Progenitor cell of endocrine pancreas (in vitro differentiated cells): ENCODE measurements at places on chromosomes 3 and 15. TPM values are rescaled to one million over a fixed set of nuclear protein-coding genes. Genes with fewer than 3 reads are reported as not detected.

NME9 gene
- 2.3 and 2.4 TPM in 2 replicates for total RNA-seq

CCDC39 gene
- total RNA-seq = 0.22 and 0.29 TPM in 2 replicates

CKMT1B gene
- total RNA-seq = 1.8 and 3.3 TPM in 2 replicates

TMEM207 gene
- 0.27 TPM in 1 of 2 replicates, not detected in the other for total RNA-seq

SLC22A13 gene
- total RNA-seq = 0.62 and 0.67 TPM in 2 replicates

TMC3 gene
- 0.07 and 0.10 TPM in 2 replicates for total RNA-seq

PIF1 gene
- total RNA-seq = 18.9 and 19.6 TPM in 2 replicates

CGNL1 gene
- 40.4 and 41.9 TPM in 2 replicates for total RNA-seq

ZPLD1 gene
- not detected in 2 replicates for total RNA-seq

ANKUB1 gene
- total RNA-seq = not detected in 2 replicates

SMCO1 gene
- total RNA-seq = not detected in 2 replicates

MORC1 gene
- not detected in 2 replicates for total RNA-seq

CADPS gene
- total RNA-seq = 145 and 149 TPM in 2 replicates

BNC1 gene
- total RNA-seq = 0.58 and 0.67 TPM in 2 replicates

TPRA1 gene
- 24.4 and 25.1 TPM in 2 replicates for total RNA-seq

TTC21A gene
- 16.1 and 17.2 TPM in 2 replicates for total RNA-seq

DUOXA2 gene
- total RNA-seq = not detected in 2 replicates

ADAMTS17 gene
- total RNA-seq = 3.5 and 4.7 TPM in 2 replicates

QRICH1 gene
- 130 and 134 TPM in 2 replicates for total RNA-seq

VGLL3 gene
- total RNA-seq = 1.9 and 2.0 TPM in 2 replicates

NDN gene
- total RNA-seq = 46.9 and 51.8 TPM in 2 replicates

KLHL6 gene
- 0.12 TPM in 1 of 2 replicates, not detected in the other for total RNA-seq

AADAC gene
- total RNA-seq = not detected in 2 replicates

NUDT16 gene
- total RNA-seq = 24.6 and 25.1 TPM in 2 replicates

OIP5 gene
- total RNA-seq = 9.5 and 9.7 TPM in 2 replicates
